ENCODE measurements at places on chromosomes 2 and 18.

DNA sequence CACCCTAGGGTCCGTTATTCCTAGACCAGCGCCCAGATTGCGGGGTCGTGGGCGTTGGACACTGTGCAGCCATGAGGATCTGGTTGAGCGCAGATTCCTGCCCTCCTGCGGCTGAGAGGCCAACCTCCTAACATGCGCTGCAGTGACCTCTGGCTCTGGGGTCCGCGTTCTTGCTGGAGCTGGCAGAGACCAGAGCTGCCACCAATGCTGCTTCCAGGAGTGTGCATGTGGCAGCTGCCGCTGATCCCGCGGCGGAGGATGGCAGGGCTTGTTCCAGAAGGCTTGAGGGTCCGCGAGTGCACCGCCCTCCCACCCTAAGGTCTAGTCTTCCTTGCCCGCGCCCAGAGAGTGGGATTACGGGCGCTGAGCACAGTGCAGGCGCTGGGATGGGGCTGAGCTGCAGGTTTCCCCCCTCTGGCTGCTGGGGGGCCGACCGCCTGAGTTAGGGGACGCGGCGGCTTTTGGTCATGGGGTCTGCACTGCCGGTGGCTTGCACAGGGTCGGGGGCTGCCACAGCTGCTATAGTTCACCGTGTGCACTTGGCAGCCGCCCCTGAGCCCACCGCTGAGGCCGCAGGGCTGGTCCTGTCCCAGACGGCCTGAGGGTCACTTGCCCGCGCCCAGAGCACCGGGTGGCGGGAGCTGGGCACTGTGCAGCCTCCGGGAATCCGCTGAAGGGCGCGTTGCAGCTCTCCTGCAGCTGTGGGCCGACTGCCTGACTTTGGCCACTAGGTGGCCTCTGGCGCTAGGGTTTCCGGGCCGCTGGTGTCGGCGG is 145.9 kb downstream of the CCDC74A start:
- peak; percentile 58 for DNase-seq

GRCh38 chr2:94870440-94871225 is 597 bp upstream of the TEKT4 start:
- DNase-seq, result no peak

DNA sequence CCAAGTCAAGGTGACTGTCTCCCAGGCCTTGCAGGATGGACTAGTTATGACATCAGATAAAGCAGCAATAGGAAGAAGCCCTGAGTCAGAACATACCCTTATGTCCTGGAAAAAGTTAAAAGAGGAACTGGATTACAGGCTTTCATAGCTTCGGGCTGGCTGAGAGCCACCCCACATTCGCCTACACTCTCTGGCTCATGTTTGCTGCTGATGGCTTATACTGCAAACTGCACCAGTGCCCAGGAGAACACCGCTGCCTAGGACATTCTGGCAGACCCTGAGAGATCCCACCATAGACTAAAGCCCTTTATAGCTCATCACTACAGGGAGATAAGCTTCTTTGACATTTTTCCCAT is 20.3 kb downstream of the SLC8A1 start:
- no peak for DNase-seq

DNA sequence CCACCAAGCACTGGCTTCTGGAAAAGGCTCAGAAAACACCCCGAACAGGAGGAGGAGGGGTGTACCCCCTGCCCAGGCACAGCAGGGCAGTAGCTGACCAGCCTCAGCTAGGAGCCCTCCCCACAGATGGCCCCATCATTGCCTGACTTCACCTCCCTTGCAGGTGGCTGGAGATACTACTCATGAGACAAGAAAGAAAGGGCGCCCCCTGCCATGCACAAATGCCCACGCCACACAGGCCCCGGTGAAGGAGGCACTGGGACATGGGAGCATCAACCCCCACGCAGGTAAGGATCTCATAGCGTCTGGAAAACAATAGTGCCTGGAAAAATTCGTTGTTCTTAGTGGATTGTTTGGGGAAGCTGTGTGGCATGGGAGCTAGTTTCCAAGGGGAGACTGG is 240.6 kb downstream of the TFCP2L1 start:
- DNase-seq, result no peak

DNA sequence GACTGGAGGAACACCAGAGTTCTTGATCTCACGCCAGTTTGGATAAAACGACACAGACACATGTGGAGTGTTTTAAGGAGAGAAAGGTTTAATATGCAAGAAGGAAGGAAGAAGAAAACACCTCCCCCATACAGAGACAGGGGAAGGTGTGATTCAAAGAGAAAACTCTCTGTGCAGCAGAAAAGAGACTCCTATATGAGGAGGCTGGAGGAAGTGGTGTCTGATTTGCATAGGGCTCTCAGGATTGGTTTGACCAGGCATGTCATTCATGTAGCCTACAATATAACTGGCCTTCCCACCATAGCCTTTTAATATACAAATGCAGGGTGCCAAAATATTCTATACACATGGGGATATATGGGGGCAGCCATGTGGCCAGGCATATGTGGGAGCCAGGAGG is 1386.5 kb downstream of the RPIA start:
- no peak for DNase-seq

DNA sequence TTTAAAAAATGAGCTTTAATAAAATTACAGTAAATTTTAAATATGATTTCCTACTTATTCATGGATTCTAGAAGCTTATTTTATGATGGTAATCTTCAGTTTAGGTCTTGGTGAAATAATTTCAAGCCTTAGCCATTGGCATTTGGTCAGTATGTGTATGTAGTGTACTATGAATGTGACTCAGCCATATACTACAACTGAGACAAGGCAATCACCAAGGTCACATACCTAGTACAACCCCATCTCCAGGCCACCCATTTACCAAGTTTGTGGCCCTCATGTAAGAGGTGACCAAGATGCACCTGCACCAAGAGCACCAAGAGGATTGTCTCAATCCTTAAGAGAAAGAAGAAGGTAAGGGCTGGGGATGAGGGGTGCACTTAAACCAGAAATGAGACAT is 54.8 kb upstream of the FRZB start:
- no peak for DNase-seq
